ENCODE measurements at places on chromosomes 1 and 21. TPM values are rescaled to one million over a fixed set of nuclear protein-coding genes. Genes with fewer than 3 reads are reported as not detected.

Gene SELE
- total RNA-seq, result 14.8 TPM

Gene SPRR5
- total RNA-seq, result not detected

Gene ERG
- 133 TPM for total RNA-seq

Gene HSPB7
- total RNA-seq, result 313 TPM

Gene SLC16A4
- total RNA-seq, result 18.5 TPM

Gene PPP1R12B
- 595 TPM for total RNA-seq

Gene CTSE
- 0.69 TPM for total RNA-seq

Gene GJB5
- total RNA-seq, result not detected

Gene LCE2A
- total RNA-seq, result not detected

Gene ATAD3C
- 5.5 TPM for total RNA-seq

Gene FMO2
- total RNA-seq, result 213 TPM

Gene CCDC185
- total RNA-seq, result not detected

Gene CR1L
- not detected for total RNA-seq

Gene CFHR2
- not detected for total RNA-seq

Gene PIGR
- 2.1 TPM for total RNA-seq

Gene YBEY
- 7.7 TPM for total RNA-seq

Gene VHLL
- total RNA-seq, result not detected

Gene UTS2
- 0.27 TPM for total RNA-seq

Gene TENT5C
- total RNA-seq, result 6.8 TPM

Gene SYT11
- total RNA-seq, result 42.8 TPM

Gene F5
- 1.4 TPM for total RNA-seq

Gene DCDC2B
- not detected for total RNA-seq

Gene ZNF593OS
- total RNA-seq, result not detected

Gene BATF3
- 13.9 TPM for total RNA-seq

Gene NCAM2
- total RNA-seq, result 8.7 TPM

Gene KRTAP6-3
- not detected for total RNA-seq

Gene PRR9
- not detected for total RNA-seq

Gene CFAP57
- 0.13 TPM for total RNA-seq

Gene TEDDM1
- total RNA-seq, result not detected

All from aorta (tissue), 5 donors.